ENCODE measurements at places on chromosomes 12 and 14. TPM values are rescaled to one million over a fixed set of nuclear protein-coding genes. Genes with fewer than 3 reads are reported as not detected.

- peaks cover 59% of the 10 kb centered on the region for H3K27me3 ChIP-seq
- H3K4me3 ChIP-seq, result no peak overlapping the region
- H3K36me3 ChIP-seq, result no peaks in the 10 kb centered on the region
- DNase-seq, result no peak
- H3K27ac ChIP-seq, result no peak overlapping the region
- peaks cover 20% of the 10 kb centered on the region for H3K4me1 ChIP-seq
These were observed 228.7 kb upstream of the CRY1 start for GRCh38 chr12:107322063-107322462.

DNA sequence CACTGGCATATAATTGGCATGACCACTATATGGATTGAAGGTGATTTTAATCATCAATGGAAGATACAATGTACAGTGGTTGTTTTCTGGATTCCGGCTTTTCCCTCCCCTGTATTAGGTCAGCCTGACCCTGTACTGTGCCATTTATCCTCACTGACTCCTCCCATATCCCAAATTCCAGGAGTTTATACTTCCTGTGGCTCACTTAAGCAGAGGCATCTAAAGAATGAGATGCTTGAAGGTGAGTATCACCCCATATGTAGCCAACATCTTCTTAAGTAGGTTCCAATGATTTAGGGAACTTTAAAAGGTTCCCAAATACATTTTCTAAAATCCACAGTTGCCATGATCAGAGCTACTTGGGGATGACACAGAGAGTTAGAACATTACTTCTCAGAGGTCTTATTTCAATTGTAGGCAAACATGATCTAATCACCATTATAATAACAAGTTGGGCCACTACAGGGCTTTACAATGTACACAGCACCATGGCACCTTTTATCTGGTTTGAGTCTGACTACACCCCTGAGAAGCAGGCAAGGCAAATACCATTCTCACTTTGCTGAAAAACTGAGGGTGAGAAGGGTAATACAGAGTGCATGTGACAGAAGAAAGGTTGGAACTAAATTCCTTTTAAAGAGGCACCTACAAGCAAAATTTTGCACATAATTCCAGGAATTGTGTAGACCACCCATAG, 212.3 kb upstream of the GARIN6 start:
- DNase-seq, result no peak
- no peak overlapping the region for H3K4me3 ChIP-seq
- no peak overlapping the region for H3K27ac ChIP-seq
- no peaks in the 10 kb centered on the region for H3K4me1 ChIP-seq
- H3K36me3 ChIP-seq, result no peaks in the 10 kb centered on the region
- no peaks in the 10 kb centered on the region for H3K27me3 ChIP-seq

- H3K4me1 ChIP-seq, result peaks cover 20% of the 10 kb centered on the region
- H3K36me3 ChIP-seq, result no peaks in the 10 kb centered on the region
- DNase-seq, result peak; percentile 84
- H3K27me3 ChIP-seq, result no peaks in the 10 kb centered on the region
- H3K4me3 ChIP-seq, result peak within 1 kb of the TSS; percentile 66
These were observed at the start of gene TGFB3 for GRCh38 chr14:75981426-75982265. TGFB3 (minus strand) TSS chr14:75981995; CDS start chr14:75980893, 1,102 bp downstream.

DNA sequence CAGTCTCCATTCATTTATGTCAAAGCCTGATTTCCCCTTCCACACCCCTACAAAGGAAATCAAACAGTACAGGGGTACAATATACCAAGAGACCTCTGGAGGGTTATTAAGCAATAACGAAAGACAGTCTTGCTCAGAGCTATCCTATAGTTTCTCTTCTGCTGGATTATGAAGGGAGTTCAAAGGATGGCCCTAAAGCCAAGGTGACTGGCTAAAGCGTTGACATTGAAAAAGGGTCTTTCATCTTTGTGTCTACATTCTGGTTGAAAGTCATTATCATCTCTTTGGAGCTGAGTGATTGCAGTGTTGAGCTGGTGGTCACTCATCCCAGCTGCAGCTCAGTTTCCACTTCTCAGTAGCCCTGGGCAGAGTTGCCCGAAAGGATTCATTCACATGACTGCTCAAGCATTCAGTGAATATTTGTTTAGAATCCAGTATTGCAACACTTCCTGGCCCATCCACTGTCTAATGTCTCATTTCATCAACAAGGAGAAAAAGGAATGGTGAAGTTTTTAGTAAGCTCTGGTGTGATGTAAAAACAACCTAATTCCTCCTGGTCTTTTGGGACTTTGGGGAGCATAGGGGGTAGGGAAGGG, 19.2 kb upstream of the TBX5 start:
- H3K4me3 ChIP-seq, result no peak overlapping the region
- no peak overlapping the region for H3K27ac ChIP-seq
- no peaks in the 10 kb centered on the region for H3K4me1 ChIP-seq
- no peaks in the 10 kb centered on the region for H3K27me3 ChIP-seq
- DNase-seq, result no peak

GRCh38 chr12:130428116-130428515, 90.4 kb downstream of the PIWIL1 start:
- DNase-seq, result no peak
- H3K27me3 ChIP-seq, result no peaks in the 10 kb centered on the region

GRCh38 chr14:95229749-95230148, 72.4 kb upstream of the DICER1 start:
- H3K4me1 ChIP-seq, result peaks cover 8% of the 10 kb centered on the region
- no peak overlapping the region for H3K27ac ChIP-seq
- no peaks in the 10 kb centered on the region for H3K27me3 ChIP-seq
- no peaks in the 10 kb centered on the region for H3K36me3 ChIP-seq
- no peak for DNase-seq
- no peak overlapping the region for H3K4me3 ChIP-seq

DNA sequence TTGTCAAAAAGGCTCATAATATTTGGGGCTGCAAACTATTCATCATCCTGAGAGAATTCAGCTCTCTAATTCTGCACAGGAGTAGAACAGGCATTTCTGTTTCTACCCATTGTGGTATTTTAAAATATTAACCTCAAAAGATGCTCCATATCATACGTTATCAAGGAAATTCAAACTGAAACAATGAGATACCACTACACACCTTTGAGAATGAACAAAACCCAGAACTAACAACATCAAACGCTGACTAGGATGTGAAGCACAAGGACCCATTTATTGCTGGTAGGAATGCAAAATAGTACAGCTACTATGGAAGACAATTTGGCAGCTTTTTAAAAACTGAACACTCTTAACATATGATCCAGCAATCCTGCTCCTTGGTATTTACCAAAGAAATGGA, 171.8 kb downstream of the DUSP6 start:
- DNase-seq, result no peak
- peaks cover 18% of the 10 kb centered on the region for H3K4me1 ChIP-seq
- no peak overlapping the region for H3K4me3 ChIP-seq
- no peak overlapping the region for H3K27ac ChIP-seq
- H3K36me3 ChIP-seq, result no peaks in the 10 kb centered on the region

Gene ACVRL1
- polyA plus RNA-seq, result 403 TPM

Gene FBLN5
- 35.7 TPM for polyA plus RNA-seq

Gene ENDOU
- polyA plus RNA-seq, result not detected

Measured in endothelial cell of umbilical vein (primary cell).